ENCODE measurements at places on chromosomes 12 and 14. TPM values are rescaled to one million over a fixed set of nuclear protein-coding genes. Genes with fewer than 3 reads are reported as not detected.
A peak's percentile ranks its signal among the peaks of the same experiment; 100 is the strongest.

GRCh38 chr12:77814386-77814785 is 16.3 kb upstream of the NAV3 start:
- no peak for DNase-seq

DNA sequence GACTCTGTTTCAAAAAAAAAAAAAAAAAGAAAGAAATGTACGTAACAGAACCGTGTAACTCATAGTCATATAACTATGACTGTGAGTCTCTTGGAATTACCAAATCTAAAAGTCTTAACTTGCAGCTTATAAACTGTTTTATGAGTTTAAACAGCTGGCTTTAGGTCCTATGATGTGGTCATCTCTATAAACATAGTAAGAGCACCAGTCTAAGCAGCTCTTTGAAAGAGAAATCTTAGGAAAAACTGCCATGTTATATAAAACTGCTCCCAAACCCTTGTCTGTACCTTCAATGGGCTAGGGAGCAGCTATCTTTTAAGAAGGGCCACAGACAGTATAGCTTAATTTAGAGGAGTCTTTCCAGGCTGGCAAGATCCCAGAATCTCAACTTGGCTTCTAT is 115.5 kb upstream of the AEBP2 start:
- DNase-seq: peak; percentile 54

ALDH1L2 gene
- polyA plus RNA-seq: 7.8 TPM

PRB2 gene
- polyA plus RNA-seq: not detected

FAM186B gene
- 0.25 TPM for polyA plus RNA-seq

Data from urinary bladder (tissue), 4 donors.